ENCODE measurements at places on chromosomes 16 and 17.

- no peak for DNase-seq
Observed at GRCh38 chr16:54309341-54309740, 22.8 kb upstream of the IRX3 start.

DNA sequence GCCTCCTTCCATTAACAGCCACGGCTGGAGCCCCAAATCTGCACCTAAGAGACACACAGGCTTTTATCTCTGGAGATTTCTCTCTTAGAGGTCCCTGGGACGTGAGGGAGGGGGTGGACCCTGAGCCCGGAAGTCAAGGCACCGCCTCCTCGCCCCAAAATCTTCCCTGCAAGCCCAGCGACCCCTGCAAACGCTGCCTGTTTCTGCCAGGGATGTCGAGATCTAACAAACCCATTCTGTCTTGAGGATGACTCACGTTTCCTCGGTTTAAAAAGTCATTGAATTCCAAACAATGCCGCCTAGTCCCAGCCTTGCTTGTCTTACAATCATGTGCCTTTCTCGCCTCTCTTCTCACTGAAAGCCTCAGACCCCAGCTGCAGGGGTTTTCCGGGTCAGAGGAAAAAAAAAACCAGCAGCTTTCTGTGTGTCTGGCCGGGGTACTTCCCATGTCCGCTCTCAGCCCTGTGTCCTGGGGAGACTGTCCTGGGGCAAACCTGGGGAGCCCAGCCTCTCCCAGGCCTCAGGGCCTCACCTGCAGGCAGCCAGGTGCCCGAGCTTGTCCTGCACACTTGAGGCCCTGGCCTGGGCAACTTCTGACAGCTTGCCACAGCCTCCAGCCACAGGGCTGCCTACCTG is 15.4 kb downstream of the ARL2BP start:
- no peak for DNase-seq

DNA sequence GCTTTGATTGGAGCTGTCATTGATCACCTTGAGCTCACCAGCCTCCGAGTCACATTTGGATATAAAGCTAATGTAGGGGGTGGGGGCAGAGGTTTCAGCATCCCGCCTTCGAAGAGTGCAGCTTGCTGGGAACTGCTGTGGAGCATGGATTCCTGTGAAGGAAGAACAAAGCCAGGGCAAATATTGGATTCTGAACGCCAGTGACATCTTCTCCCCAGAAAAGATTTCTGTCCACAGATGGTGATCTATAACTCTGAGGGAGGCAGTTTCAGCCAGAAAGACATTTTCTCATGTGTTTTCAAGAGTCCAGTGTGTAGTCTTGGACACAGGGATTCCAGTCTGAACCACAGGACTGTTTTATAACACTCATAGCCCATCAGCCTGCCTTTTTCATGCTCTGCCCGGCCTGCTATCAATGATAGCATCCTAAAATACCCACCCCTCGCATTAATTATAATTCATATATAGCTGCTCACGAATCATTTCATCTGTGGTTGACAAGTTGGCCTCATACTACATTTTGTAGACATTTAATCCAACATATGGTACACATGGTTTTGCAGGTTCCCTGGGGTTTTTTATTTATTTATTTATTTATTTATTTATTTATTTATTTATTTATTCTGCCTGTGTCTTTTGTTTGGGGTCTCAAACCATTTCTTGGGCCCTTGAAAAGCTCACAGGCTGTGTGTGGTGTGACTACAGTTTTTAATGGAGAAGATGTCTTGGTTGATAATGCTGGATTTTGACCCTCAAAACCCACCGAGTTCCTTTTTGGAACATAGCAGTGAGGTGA is 47.1 kb upstream of the SALL1 start:
- no peak for DNase-seq

- DNase-seq = no peak
Observed at GRCh38 chr16:64858076-64858475, 263.8 kb downstream of the CDH11 start.

GRCh38 chr16:77912617-77913016 is 109.7 kb upstream of the CLEC3A start:
- no peak for DNase-seq

DNA sequence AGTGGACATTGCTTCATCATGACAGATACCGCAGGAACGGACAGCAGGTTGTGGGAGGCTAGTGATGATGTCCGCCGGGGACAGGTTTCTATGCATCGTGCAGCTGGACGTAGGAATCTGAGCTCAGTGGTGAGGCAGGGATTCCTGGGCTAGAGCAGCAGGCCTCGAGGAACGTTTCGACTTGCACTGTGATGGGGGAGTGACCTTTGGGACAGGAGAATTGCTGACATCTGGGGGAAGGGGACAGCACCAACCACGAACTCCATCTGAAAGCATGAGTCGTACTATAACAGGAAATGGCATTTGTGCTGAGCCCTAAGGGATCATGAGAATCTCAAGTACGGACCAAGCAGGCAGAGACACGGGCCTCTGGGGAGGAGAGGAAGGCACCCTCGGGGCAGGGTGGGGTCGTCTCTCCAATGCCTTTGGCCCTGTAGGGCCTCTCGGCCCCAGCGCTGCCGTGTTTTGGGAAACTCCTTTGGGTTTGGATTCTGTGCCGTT is 65.8 kb upstream of the ENDOV start:
- DNase-seq = no peak

DNA sequence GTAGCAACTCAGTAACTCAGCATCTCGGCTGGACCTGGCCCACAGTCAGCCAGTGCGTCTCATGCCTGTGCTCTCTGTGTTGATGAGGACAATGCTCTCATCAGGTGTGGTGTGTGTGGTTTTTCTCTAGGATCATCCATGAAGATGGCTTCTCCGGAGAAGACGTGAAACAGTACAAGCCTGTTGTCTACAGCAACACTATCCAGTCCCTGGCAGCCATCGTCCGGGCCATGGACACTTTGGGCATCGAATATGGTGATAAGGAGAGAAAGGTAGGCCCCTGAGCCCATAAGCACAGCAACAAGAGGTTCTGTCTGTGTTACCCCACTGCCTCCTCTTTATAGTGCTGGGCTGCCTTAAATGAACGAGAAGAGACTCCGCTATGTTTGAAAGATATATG is 84.5 kb downstream of the GNAO1 start:
- no peak for DNase-seq
